ENCODE measurements at places on chromosomes 16 and 17.

GRCh38 chr16:49947907-49948678, 76.9 kb upstream of the CNEP1R1 start:
- DNase-seq, result no peak

- DNase-seq, result no peak
Measured at GRCh38 chr16:79985606-79986005, 385.1 kb upstream of the MAF start.

DNA sequence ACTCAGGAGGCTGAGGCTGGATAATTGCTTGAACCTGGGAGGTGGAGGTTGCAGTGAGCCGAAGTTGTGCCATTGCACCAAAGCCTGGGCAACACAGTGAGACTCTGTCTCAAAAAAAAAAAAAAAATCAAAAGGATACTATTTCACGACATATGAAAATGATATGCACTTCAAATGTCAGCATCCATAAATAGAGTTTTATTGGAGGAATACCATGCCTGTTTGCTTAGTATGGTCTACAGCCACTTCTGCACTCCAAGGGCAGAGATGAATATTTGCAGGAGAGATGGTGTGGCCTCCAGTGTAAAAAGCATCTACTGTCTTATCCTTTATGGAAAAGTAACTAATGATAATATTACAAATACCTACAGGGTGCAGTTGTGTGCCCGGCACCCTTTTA, 27.2 kb downstream of the ABCC6 start:
- no peak for DNase-seq

DNA sequence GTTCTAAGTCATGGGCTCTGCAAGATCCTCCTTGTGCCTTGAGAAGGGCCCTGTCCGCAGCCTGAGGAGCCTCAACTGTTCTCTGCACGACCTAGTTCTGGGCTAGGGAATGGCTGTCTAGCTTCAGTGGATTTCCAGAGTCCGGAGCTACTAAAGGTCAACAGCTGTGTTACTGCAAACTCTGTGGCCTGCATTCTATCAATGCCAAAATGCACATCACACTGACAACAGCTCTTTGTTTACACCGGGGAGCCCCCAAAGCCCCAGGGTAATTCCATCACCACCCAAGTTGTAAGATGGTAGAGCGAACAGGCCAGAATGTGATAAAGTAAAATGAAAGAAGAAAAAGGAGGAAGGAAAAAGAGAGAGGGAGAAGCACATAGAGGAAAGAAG, 610.2 kb downstream of the MAF start:
- DNase-seq, result no peak

DNA sequence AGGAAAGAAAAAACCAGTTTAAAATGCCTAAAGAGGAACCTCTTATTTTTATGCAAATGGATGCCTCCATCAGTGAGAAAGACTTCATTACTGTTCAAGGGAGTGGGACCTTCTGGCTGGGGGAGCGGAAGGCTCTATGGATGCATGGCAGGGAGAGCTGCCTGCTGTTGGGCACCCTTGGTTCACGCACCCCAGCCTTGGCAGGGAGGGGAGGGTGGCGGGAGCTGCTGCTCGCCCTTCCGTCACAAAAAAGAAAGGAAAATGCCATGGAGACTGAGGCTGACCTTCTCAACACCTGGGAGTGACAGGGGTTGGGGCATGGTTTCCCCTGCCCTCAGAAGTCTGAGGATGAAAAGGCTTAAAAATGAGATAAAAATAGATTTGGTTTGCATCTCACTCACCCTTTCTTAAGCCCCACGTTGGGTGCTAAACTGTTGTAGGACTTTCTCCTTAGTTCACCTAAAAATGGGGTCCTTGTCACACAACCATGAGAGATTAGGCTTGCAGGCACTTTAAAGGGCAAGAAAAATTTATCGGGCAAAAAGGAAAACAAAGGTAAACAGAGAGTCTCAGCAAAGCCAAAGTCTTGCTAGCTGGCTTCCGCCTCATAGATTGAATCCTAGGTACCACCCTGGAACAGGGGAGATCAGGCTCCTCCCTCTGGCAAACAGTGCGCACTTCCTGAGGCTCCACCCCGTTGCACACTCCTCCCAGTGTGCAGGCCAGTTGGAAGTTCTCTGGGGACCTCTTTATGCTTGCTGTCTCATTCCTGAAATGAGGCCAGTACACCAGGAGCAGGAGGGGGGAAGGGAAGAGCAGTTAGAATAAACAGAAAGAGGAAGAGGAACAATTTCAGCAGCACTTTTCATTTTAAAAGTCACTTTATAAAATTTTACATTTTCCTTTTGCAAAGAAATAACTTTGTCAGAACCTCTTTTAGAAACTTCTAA, 31.6 kb downstream of the PHKB start:
- no peak for DNase-seq

- no peak for DNase-seq
Measured at GRCh38 chr16:877242-878071, 76.9 kb upstream of the GNG13 start.

DNA sequence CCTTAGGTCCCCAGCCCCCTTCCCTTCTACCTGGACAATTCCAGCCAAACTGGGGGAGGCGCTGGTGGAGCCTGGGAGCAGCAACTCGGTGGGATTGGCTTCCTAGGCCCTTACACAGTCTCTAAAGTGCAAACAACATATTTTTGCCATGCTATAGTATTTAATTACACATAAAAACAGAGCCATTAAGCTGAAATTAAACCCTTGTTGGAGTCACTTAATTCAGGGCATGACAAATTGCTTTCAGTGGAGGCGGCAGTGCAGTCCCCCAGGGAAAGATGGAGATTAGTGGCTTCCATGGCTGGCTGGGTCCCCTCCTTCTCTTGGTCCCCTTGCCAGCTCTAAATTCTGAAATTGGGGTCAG, 17.3 kb downstream of the IGFBP4 start:
- DNase-seq, result no peak

- peak; percentile 82 for DNase-seq
Measured at GRCh38 chr16:46763147-46763546, 15.0 kb upstream of the MYLK3 start.

DNA sequence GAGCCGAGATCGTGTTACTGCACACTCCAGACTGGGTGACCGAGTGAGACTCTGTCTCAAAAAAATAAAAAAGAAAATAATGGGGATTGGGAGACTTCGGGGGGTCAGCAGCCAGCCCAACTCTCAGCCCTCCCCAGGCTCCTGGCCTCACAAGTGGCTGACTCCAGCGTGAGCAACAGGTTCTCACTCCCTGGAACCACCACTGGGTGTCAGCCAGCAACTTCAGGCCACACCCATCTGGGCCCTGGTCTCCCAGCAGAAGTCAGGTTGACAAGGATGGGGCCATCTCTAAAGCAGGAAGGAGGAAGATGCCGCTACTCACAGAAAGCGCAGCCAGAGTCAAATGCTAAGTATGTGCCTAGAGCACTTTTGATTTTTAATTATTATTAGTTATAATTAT, 139.4 kb downstream of the C16orf78 start:
- no peak for DNase-seq

DNA sequence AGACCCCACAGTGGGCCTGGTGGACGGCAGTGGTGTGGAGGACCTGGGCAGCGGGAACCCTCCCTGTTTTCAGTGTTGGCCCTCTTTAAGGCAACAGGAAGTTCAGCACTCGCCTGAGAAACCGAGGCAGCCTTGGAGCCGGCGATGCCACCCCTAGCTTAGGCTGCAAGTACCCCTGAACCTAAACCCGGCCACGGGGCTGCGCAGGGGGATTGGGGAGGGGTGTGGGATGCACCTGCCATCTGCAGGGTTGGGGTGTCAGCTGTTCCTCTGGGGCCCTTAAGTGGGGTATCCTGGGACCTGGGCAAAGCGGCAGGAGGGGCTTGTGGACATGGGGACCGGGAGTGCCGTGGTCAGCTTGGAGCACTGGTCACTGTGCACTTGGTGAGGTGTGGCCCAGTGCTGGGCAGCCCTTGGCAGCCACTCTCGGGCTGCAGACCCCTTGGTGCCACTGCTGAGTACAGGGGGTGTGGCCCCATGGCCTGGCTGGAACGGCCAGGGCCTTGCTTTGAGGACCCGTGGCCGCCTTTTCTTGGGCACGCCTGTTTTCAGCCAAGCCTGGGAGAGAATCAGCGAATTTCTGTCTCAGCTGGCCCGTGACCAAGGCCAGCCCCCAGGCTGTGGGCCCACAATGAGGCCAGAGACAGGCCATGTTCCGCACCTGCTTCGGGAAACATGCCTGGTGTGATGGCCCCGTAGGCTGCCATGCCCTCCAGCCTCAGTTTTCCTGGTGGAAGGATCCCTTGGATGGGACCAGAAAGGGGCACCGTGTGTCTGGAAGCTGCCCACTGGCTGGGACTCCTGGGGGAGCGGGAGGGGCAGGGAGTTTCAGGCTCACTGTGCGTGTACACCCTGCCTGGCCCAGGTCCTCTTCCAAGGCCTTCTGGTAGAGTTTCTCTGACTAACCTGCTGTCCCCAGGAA, 4.1 kb upstream of the SLC25A10 start:
- no peak for DNase-seq

- DNase-seq, result no peak
Measured at GRCh38 chr16:89315791-89316581, 98.5 kb downstream of the ZNF778 start.
